ENCODE measurements at places on chromosomes 1 and 21.

GRCh38 chr1:201655243-201655642 lies 116.3 kb downstream of the NAV1 start:
- peak; percentile 90 for DNase-seq

DNA sequence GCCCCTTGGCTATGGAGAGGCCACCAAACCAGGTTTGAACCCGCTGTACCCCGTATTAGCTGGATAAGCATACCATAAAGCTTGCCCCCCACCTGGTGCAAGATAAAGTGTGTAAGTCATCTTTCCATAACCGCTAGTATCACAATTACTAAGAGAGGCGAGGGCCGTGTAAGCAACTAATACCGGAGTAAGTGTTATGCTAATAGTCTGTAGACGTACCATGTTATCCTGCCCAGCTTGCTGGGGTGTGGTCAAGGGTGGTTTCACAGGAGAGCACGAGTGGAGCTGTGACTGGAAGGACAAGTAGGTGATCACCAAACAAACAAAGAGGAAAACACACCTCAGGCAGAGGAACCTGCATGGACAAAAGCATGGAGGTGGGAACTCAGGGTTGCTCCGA lies 3.6 kb upstream of the TNFRSF1B start:
- no peak for DNase-seq

DNA sequence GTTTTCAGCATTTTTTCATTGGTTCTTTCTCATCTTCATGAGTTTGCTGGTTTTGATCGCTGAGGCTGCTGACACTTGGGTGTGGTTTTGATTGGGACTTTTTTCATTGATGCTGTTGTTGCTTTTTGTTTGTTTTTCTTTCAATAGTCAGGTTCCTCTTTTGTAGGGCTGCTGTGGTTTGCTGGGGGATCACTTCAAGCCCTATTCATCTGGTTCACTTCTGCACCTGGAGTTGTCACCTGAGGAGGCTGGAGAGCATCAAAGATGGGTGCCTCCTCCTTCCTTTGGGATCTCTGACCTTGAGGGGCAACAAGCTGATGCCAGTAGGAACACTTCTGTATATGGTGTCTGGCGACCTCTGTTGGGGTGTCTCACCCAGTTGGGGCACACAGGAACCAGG lies 1279.9 kb upstream of the TMPRSS15 start:
- no peak for DNase-seq

DNA sequence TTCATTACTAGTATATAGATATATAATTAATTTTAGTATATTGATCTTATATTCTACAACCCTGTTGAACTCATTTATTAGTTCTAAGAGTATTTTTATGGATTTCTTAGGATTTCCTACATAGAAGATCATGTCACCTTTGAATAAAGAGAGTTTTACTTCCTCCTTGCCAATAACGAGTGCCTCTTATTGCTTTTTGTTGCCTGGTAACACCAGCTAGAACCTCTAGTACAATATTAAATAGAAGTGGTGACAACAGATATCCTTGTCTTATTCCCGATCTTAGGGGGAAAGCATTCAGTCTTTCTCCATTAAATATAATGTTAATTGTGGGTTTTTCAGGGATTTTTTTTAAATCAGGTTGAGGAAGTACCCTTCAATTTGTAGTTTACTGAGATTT lies 40.8 kb downstream of the WNT2B start:
- DNase-seq = no peak

DNA sequence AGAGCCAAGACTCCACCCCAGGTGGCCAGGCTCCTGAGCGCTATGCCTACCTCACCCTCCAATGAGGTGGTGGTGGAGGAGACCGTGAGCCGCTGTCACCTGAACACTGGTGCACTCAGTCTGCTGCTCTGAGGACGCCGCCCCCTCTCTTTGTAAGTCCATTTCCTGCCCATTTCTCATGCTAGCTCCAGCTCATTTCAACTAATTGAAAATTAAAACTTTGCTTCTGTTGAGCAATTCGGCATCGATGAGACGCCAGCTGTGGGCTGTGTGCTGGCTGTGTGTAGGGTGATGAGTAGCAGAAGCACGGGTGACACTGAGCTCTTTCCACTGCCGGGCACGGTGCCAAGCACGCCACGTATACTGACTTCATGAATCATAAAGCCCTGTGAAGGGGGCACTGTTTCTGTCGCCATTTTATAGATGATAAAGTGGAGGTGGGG lies 11.2 kb downstream of the TNFRSF1B start:
- DNase-seq = no peak

GRCh38 chr1:202105571-202106339 lies 17.0 kb upstream of the GPR37L1 start:
- DNase-seq = no peak

DNA sequence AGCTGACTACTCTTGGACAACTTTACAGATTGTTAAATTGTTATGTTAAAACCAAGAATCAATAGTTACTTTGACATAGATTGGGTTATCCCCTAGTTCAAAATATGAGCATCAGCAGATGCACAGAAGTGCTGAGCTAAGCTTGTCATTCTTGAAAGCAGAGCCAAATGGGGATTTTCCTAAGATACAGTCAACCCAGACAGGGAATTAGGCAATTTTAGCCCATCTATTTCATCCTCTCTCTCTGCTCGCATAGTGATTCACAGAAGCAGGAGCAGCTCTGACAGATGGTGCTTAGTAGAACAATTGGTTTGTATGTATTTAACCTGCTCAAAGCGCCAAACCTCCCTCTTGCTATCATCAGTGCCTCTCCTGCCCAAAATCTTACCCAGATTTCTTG lies 27.9 kb upstream of the PRRC2C start:
- DNase-seq = no peak

DNA sequence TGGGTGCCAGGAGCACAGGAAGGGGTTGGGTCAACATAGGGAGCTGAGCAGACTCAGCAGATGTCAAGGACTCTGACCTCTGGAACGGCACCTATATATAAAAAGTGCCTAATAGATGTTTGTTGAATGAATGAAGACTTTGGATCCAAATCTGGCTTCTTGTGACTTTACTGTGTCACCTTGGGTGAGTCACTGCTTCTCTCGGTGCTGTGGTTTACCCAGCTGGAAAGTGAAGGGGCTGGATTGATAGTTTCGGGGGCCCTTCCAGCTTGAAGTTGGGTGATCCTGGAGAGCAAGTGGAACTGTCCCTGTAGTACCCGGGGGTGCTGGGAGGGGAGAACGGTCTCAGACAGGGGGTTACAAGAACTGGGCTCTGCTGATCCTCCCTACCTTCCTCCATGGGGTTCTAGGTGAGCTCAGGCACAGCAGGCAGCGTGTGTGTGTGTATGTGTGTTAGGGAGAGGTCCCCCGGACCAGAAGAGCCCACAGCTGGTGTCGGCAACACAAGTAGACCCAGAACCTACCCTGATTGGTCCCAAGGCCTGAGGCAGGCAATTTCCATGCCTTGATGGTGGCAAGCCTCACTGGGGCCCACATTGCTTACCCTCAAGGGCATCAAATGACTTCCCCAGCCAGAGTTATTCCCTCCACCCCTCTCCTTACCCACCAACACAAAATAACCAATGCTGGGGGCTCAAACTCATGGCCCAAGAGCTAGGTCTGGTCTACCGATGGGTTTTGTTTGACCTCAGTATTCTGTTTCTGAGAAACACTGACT lies 5.5 kb upstream of the PADI1 start:
- DNase-seq = no peak

DNA sequence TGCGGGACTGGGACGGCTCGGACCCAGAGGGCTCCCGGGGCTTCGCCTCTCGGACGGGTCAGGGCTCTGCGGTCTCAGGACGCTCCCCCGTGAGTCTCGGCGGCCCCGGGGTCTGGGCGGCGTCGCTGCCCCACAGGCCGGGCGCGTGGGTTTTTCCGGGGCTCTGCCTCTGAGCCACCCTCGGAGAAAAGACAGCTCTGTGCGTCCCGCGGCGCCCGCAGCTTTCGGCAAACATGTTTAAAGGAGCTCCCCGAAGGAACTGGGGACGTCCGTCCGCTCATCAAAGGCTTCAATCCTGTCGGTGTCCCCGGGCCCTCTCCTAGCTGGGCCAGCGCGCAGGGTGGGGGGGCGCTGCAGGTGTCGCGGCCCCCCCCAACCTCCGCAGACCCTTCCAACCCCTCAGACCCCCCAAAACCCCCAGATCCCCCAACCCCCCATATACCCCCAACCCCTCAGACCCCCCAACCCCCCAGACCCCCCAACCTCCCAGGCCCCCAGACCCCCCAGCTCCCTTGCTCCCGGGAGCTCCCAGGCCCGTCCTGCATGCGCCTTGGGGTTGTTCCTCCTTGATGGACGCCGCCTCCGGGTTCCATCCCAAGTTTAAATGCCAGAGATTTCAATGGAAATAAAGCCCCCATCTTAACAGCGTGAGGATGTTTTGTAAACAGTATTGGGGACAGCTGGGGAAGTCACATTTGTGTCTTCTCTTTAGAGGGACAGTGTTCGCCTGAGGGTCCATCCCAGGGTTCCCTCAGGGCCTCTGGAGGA lies 996 bp upstream of the C1orf159 start:
- DNase-seq = peak; percentile 34

GRCh38 chr1:248778906-248779305 lies 23.3 kb upstream of the LYPD8 start:
- no peak for DNase-seq

- DNase-seq = no peak
Measured at GRCh38 chr1:180603223-180603849, 28.5 kb upstream of the XPR1 start.

DNA sequence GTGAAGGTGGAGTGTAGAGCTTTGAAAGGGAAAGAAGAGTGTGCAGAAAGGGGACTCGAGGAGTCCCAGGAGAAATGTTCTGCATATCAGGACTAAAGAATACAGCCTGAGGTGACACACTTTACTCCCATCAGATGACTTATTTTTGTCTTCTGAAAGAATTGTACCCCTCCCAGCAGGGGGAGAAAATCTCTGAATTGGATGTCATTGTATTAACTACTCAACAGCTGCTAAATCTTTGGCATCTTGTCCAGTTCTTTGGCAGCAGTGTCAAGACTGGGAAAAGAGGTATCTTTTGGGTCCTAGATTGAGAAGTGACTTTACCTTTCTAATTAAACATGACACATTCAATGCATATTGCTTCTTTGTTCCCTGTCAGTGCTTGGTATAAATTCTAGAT lies 18.9 kb downstream of the UBE4B start:
- no peak for DNase-seq

DNA sequence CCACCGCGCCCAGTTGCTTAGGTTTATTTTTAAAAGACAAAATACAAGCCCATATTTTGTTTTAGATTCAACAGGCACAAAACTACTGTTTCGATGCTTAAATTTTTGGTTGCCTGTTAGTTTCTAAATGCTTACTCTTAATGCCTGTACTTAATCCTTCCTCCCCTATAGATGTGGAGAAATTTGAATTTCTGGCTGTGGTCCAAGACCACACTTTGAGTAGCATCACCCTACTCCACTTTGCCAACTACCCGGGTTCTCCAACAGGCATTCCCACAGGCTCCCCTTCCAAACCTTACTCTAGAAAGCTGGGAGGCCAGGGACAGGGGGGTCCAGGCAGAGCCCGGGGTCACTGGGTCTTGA lies 20.0 kb downstream of the LACTBL1 start:
- DNase-seq = no peak

GRCh38 chr21:26140926-26141325 lies 29.6 kb downstream of the APP start:
- DNase-seq = no peak

DNA sequence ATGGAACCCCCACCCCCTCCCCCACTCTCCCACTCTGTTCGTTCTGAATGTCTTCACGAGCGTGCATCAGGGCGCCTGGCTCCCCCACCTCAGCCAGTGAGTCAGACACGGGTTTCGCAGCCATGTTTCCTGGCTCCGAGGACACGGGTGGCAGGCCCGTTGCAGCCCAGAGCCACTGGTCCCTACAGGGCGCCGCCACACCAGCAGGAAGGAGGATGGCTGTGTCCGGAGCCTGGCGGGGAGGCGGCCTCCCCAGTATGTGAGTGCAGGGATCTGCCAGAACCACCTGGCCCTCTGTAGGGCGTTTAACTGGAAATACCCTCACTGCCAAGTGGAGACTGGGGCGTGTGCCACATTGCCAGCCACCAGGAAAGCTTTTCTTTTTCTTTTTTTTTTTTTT lies 18.5 kb downstream of the CSTB start:
- DNase-seq = no peak

DNA sequence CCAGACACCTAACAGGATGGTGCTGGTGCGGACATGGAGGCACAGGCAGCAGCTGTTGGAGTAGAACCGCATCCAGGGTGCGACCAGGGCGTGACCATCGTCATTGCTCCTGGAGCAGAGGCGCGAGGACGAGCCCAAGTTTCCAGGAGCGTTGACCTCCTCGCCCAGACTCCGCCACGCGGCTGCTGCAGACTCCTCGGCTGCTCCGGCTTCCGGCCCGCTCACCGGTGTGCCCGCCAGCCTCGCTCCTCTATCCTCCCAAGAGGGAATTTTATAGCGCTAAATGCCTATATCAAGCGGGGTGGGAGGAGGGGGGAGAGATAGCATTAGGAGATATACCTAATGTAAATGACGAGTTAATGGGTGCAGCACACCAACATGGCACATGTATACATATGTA lies 5.3 kb upstream of the S100A12 start:
- no peak for DNase-seq

DNA sequence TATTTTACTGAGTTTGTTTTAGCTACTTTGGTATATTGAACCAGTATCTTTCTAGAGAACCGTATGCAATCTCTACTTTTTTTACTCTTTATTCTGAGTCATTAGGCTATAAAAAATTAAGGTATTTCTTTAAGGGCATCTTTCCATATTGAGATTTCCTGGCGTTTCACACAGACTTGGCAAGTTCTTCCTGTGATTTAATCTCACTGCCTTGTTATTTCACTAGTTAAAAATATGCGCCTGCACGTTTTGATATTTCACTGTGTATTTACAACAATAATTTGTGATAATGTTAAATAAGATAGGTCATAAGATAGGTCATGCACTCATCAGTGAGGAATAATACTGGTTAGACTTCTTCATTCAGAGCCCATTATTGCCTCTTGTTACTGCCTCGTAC lies 16.2 kb upstream of the CR1L start:
- no peak for DNase-seq

DNA sequence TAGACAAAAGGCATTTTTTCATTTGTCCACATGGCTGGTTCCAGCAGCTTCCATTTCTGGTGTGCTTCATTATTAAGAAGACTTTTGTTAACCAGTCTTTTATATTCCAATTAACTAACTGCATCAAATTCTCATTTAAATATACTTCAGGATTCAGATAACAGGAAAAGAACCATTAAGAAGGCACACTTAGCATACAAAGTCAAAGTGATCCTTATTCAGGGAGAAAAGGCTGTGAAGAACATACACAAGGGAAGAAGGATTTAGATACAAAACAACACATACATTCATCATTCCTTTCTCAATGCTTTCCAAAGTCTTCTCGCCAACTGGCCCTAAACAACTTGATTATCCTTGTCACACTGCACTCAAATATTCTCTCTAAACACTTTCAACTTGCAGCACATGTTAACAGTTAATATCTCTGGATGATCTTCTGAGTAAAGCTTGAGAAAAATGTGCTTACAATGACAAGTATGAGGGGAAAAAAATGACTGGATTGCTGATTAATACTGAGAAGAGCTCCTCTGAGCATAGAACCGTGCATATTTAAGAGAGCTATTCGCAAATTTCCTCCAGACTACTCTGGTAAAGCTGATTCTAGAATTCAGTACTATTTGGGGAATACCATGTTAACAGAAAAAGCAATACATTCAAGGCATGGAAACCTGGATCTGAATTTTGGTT lies 225.2 kb upstream of the TNR start:
- no peak for DNase-seq

GRCh38 chr1:231107151-231107550 lies 54.7 kb upstream of the TRIM67 start:
- DNase-seq = no peak

Data from left hindlimb (tissue), 1 donor.